Cardiac muscle cell (in vitro differentiated cells and primary cell): ENCODE measurements at places on chromosomes 2 and 18.

- peak; percentile 84 for DNase-seq
- no peaks in the 10 kb centered on the region for H3K36me3 ChIP-seq
- no peak overlapping the region for H3K27ac ChIP-seq
- H3K27me3 ChIP-seq, result no peaks in the 10 kb centered on the region
- no peaks in the 10 kb centered on the region for H3K4me1 ChIP-seq
- no peak overlapping the region for H3K4me3 ChIP-seq
Measured at GRCh38 chr2:190838492-190838910, 42.1 kb upstream of the GLS start.

- no peak overlapping the region for H3K27ac ChIP-seq
- no peak for DNase-seq
- no peaks in the 10 kb centered on the region for H3K27me3 ChIP-seq
- H3K4me1 ChIP-seq, result peaks cover 7% of the 10 kb centered on the region
Measured at GRCh38 chr2:100182494-100183361, 40.3 kb upstream of the AFF3 start.

DNA sequence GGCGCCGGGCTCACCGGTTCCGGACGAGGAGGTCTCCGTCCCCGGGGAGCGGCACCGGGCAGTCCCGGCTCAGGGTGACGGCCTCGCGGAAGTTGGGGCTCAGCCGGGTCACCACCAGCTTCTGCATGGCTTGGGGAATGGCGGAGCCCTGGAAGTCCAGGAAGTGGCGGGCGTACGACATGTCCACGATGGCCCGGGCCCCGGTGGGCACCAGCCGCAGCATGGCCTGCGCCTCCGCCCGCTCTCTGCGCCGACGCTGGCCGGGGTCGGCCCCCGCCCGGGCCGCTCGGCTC lies 157 bp downstream of the PTGR3 start:
- peak overlapping the region; percentile 97 for H3K4me3 ChIP-seq
- H3K27ac ChIP-seq, result peak overlapping the region; percentile 89
- no peaks in the 10 kb centered on the region for H3K36me3 ChIP-seq
- no peak for DNase-seq
- peaks cover 20% of the 10 kb centered on the region for H3K4me1 ChIP-seq

GRCh38 chr2:24913911-24914310 lies 6.1 kb downstream of the ADCY3 start:
- no peaks in the 10 kb centered on the region for H3K4me1 ChIP-seq
- H3K36me3 ChIP-seq, result no peaks in the 10 kb centered on the region
- DNase-seq, result no peak
- H3K27ac ChIP-seq, result no peak overlapping the region
- H3K27me3 ChIP-seq, result peaks cover 13% of the 10 kb centered on the region
- no peak overlapping the region for H3K4me3 ChIP-seq
